ENCODE measurements at places on chromosomes 6 and 20.

- no peak for DNase-seq
Measured at GRCh38 chr6:157519255-157520116, 138.5 kb downstream of the ZDHHC14 start.

- DNase-seq = no peak
Measured at GRCh38 chr20:11650566-11650965, 267.1 kb upstream of the BTBD3 start.

DNA sequence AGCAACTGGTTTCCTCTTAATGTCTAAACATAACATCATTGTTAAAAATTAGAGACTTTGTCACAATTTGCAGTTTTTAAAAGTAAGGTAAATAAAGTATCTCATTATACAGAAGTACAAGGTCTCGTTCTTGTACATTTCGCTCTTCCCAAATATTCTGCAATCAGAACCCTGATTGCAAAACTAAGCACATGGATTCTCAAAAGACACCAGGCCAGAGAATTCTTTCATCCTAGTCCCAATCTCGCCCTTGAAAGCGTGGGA lies 355 bp upstream of the AKAP7 start:
- no peak for DNase-seq

DNA sequence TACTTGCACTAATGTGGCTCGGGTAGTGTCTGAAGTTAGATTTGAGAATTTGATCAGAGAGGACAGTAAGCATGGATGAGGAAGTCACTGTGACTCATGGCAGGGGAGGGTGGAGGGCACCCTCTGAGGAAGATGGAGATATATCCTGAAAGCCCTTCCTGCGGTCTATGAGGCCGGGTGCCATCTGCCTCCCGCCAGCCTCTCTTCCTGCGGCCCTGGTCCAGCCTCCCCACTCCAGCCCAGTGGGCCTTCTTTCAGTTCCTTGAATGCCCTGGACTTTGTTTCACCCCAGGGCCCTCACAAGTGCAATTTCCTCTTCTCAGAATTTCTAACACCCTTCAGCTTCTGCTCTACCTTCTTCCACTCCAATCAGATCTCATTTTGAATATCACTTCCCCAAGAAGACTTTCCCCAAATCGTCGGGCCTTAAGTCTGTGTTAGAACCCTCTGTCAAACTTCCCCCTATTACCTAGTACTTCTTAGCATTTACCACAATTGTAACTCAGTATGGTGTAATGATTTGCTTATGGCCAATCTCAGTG lies 20.2 kb upstream of the TNFAIP3 start:
- no peak for DNase-seq

DNA sequence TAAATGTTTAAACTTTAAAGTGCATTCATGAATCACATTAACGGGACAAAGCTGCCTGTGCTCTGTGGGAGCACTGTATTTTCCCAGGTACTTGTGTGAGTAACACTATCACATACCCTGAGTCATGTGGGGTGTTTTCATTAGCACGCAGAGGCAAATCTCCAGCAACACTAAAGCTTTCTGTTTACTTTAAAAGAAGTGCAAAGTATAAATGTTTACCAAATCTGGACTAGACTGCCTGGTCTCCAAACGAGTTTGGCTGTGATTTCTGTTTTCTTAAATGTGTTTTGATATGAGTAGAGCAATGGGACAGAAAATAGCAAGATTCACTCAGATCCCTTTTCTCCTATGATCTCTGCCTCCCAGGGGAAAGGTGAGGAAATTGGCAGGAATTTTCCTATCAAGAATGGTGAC lies 28.8 kb upstream of the RIPPLY2 start:
- no peak for DNase-seq

- DNase-seq = no peak
Measured at GRCh38 chr6:21284166-21284565, 309.4 kb upstream of the SOX4 start.

DNA sequence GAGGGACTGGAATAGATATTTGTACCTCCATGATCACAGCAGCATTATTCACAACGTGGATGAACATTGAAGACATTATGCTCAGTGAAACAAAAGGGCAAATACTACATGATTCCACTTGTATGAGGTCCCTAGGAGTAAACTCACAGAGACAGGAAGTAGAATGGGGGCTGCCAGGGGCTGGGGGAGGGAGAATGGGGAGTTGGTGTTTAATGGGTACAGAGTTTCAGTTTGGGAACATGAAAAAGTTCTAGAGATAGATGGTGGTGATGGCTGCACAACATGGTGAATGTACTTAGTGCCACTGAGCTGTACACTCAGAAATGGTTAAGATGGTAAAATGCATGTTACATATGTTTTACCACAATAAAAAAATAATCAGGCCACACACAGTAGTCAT lies 164.3 kb upstream of the RREB1 start:
- no peak for DNase-seq

GRCh38 chr6:20936949-20937348 lies 402.7 kb downstream of the CDKAL1 start:
- no peak for DNase-seq

GRCh38 chr6:36378936-36379335 lies 8.5 kb downstream of the ETV7 start:
- DNase-seq = no peak

DNA sequence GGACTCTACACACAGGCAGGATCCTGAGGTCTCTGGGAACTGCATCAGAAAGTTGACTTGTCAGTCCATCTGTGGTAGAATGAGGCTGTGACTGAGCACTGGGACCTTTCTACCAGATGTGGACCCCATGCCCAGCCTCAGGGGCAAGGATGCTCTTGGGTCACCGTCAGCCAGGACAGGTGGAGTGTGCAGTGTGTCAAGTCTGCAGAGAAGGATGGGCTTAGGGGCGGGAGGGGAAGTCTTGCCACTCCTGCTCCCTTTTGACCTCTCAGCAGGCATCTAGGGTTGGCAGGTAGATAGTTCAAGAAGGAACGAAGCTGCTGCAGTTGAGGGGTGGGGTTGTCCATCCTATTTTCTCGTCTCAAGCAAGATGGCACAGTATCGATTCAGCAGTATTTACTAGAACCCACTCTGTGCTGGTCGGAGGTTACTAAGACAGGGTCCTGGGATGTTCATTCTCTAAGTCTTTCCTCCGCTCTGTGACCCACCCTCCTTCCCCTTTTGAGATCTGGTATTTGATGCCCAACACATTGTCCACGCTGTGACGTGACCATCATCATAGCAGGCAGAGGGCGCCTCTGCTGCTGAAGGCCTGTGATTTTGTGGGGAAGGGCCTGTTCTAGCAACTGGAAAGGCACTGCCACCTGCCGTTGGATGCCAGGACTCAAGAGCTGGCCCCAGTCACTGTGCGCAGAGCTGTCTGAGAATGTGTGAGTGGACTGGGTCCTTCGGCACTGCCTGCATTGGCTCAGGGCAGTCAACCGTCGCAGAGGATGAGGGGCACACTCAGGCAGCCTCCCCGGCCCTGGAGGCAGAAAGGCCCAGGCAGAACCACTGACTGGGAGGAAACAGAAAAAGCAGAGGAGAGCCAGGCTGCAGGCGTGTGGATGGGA lies 23.2 kb downstream of the RBCK1 start:
- peak; percentile 8 for DNase-seq

DNA sequence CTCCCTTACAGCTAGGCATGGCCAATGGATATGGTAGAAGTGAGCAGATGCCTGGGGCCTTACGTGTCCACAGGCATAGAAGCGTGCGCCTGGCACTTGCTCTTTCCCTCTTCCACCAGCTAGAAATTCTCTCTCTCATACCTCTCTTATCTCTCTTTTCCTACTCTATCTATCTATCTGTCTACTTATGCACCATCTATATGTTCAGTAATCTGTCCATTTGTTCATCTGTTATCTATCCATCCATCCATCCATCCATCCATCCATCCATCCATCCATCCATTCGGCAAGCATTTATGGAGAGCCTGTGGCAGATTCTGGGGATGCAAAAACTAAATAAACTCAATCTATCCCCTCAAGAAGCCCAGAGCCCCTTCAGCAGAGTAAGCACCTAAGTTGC lies 70.2 kb downstream of the KCNB1 start:
- DNase-seq = no peak

- peak; percentile 69 for DNase-seq
Measured at GRCh38 chr6:66184091-66184490, 477.1 kb upstream of the EYS start.

DNA sequence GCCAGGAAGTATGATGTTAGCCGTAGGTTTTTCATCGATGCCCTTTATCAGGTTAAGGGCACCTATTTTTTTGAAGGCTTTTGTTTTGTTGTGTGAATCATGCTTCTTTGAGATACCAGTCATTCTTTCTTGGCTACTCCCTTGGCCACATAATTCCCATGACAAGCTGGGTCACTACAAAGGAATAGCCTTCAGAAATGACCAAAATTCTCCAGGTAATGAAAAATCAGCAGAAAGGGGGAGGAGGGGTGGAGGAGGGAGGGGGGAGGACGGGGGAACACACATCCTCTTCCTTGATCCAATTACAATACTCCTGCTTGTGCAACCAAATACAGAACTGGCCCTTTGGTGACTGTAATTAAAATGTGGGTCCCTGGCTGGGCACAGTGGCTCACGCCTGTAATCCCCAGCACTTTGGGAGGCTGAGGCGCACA lies 21.7 kb upstream of the TGM2 start:
- no peak for DNase-seq

- peak; percentile 51 for DNase-seq
Measured at GRCh38 chr6:56637640-56638039, 5.0 kb downstream of the DST start.

DNA sequence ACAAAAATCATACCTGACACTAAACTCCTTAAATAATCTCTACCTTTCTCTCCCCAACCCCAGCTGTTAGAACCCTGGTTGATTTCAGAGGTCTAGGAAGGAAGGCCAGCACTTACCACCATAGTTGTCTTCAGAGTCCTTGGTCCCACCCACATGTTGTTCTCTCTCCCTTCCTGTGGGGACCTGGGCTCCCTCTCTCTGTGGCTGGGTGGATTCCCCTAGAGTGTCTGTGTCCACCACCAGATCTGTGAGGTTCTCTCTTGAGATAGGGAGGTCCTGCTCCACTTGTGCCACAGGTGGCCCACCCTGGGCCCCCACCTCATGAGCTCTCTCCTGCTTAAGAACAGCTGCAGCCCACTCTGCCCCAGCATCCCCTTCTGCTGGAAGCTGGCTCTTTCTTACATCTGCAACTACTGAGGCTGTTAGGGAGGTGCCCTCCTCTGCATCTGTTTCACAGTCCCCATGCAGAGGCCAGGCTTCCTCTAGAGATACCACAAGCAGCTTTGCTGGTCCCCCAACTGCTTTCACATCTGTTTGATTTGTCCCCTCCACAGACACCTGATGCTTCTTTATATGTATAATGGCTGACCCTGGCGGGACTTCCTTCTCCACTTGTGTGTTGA lies 5.2 kb downstream of the MDC1 start:
- DNase-seq = no peak

DNA sequence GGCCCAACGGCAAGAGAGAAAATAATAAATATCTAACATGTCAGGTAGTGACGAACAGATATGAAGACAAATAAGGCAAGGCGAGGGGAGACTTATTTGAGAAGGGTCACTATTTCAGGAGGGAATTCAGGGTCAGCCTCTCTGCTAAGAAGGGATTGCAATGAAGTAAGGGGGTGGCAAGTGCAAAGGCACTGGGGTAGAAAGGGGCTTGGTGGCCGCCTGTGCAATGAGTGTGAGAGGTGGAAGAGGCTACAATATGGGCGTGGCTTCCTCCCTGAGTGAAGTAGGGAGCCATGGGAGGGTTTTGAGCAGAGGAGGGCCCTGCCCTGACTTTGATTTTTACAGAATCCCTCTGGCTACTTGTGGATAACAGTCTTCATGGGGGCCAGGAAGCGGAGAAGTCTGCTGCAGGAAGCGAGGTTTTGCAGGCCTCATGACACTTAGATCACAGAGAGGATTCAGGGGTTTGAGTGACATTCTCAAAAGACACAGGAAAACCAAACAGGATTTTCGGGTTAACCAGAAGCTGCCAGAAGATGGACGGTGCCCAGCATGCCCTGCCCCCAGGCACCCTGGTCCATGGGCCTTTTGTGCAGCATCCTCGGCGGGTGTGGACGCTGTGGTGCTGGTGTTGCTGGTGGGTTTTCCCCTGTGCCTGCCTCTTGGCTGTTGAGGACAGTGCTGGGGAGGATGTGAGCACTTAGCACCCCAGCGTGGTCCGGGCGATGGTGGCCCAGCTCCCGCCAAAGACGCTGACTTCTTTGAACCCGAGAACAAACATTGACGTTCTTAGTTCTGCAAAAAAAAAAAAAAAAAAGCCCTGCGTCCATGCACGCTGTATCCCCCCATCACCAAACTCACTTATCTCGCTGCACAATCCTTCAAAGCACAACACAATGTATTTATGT lies 124.2 kb upstream of the PTPN1 start:
- DNase-seq = no peak

- DNase-seq = no peak
Measured at GRCh38 chr6:69145062-69145461, 510.0 kb downstream of the ADGRB3 start.

DNA sequence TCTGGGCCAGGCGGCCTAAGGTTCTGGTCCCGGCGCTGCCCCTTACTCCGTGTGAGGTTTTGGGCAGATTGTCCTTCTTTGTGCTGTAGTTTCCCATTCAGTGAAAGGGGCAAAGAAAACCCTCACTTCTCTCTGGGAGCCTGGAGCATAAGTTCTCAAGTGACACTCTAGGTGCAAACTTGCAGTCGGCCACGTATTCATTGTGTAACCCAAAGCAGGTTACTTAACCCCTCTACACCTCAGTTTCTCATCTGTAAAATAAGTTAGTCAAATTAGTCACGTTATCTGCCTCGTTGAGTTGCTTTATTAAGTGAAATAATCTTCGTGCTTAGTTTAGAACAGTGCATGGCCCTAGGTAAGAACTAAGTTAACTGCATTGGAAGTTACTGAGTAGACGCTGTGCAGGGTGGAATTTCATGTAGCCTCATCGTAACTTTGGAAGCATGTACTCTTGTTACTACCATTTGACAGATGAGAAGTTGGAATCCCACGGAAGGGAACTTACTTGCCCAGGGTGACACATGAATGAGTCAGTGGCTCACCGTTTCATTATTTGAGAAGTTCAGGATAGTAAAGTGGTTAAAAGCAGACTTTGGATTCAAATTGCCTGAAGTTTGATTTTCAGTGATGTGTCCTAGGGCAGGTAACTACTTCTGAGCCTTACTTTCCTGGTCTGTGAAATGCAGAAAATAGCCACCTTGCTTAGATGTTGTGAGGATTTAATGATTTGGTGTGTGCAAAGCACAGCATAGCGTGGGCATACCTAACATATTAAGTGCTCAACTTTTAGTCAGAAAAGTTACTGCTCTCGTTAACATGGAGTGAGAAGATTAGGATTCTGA lies 556 bp upstream of the MROH8 start:
- no peak for DNase-seq

DNA sequence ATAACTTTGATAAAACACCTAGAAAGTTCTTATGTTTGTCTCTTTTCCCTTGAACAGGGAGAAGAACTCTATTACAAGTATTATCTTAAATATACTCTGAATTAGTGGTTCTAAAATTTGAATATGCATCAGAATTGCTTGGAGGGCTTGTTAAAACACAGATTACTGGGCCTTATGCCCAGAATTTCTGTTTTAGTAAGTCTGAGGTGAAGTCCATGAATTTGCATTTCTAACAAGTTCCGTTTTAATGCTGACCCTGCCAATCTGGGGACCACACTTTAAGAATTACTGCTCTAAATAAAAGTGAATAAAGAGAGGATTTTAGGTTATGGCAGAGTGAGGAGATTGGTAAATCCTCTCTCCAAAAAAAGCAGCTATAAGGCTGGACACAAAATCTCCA lies 168.1 kb upstream of the FLRT3 start:
- no peak for DNase-seq
